ENCODE measurements at places on chromosomes 1 and 21. TPM values are rescaled to one million over a fixed set of nuclear protein-coding genes. Genes with fewer than 3 reads are reported as not detected.

Gene UBE2U
- not detected for total RNA-seq

GRCh38 chr1:197920067-197920396 is 2.9 kb downstream of the LHX9 start:
- no peak for DNase-seq

GRCh38 chr1:3656450-3657095 is 4.3 kb downstream of the TP73 start:
- no peak for DNase-seq

DNA sequence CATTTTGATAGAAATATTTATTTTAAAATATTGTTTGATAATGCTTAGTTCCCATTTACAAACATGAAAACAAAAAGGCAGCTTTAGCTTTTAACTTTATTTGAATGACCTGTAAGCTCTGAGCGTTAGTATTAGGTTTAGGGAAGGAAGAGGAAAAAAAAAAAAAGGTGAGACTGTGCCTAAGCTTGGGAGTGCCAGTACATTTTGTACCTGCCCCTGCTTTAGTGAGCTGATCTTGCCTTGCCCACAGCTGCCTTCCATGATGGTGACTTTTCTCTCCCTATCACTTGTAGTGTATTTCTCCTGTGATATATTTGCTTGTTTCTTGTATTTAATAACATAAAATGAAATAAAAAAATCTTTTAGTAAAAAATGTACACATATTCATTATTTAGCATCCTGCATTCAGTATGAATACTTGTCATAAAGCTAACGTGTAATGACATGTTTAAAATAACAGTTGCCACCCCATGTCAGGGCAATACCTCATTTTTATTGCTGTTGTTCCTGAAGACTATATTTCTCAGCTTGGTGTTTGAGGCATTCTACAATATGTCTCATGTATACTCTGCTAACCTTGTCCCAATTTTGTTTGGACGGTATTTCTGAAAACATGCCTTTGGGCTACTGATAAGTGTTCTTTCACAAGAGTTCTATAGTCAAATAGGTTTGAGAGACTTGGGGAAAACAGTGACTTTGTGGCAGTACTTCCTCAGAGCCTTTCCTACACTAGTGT is 76.3 kb downstream of the NEK7 start:
- no peak for DNase-seq

Gene OR2L8
- total RNA-seq, result not detected

Gene FAM163A
- not detected for total RNA-seq
